ENCODE measurements at places on chromosomes 2 and 18.

DNA sequence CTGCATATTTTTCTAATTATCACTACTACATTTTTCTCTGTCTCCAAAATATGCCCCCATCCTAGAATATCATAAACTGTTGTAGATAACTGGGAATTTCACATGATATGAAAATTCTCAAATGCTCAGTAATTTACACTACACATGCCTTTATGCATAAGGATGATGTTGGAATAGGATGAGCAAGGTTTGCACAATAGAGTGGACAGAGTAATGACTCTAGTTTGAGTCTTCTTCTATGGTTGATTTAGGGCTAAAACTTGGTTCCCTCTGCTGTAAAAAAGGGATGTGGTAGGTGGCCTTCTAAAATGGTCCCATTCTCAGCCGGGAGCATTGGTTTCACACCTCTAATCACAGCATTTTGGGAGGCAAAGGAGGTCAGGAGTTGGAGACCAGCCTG is 129.9 kb downstream of the BCL11A start:
- no peak for DNase-seq

DNA sequence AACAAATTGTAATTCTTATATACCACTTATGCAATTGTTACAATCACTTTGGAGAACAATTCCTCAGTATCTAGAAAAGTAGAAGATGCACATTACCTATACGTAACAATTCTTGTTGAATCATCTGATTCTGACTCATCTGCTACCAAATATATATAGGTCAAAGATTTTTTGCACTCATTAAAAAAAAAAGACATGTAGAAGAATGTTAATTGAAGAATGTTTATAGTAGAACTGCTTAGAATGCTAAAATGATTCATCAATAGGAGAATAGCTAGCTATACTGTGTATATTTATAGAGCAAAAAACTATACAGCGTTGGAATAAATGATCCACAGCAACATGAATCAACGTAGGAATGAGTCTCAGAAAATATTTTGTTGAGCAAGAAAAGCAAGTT is 29.5 kb upstream of the STAT1 start:
- no peak for DNase-seq

DNA sequence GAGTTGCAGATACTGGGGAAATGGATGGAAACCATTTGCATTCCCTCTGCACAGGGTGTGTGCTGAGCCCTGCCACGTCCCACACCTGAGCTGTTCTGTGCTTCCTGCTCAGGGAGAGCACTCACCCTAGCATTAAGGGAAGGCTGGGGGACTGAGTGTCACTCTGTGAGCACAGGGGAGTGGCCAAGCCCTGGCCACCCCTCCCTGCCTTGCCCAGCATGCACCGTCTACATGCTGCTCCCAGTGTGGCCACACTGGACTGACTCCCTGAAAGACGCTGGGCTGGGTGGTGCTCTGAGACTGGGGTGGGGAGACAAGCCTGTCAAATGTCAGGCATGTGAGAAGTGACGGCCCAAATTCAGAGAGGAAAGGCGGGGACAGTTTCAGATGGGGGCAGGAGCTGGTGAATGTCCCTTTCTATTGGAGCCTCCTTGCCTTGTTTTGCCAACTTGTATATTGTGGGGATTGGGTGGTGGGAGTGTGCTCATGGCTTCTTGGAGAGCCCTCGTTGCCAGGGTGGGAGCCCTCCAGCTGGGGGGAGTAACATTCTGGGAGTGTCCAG is 298.4 kb upstream of the HS6ST1 start:
- DNase-seq, result no peak

DNA sequence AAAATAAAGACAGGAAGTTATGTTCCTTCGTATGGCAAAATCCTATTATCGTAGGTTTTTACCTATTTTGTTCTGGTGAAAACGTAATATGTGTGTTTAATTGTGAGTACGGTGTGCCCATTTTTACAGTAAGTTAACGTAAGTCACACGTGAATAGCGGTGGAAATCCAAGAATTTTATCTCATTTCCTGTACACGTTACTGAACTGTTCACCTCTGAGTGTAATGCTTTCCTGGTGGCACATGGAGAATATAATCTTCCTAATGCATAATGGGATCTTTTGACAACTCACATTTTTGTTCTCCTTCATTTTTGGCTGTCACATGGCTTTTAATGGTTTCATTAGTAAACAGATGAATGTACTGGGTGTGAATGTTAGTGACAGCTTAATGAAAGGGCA is 28.2 kb downstream of the BCL2L11 start:
- no peak for DNase-seq

DNA sequence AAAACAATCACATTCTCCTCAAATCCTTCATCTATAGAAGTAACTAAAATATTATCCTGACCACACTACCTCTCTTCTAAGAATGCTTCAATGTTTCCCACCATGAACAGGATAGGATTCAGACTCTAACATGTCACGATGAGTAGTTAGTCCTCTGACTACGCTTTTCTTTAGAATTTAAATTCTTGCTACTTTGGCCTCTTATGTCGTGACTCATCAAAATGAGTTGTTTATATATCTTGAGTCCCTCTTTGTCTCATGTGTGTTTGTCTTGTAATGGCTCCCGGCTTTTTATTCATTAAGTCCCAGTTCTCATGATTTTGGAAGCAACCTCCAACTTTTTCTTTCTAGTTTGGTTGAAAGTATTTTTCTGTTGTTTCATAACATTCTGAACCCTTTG is 1289.2 kb downstream of the DSC3 start:
- no peak for DNase-seq

GRCh38 chr2:174600349-174600748 is 2.7 kb upstream of the WIPF1 start:
- no peak for DNase-seq

GRCh38 chr2:105080461-105080860 is 42.6 kb downstream of the MRPS9 start:
- DNase-seq, result no peak

- no peak for DNase-seq
These were observed 954 bp downstream of the CCNT2 start for GRCh38 chr2:134919341-134920210.

DNA sequence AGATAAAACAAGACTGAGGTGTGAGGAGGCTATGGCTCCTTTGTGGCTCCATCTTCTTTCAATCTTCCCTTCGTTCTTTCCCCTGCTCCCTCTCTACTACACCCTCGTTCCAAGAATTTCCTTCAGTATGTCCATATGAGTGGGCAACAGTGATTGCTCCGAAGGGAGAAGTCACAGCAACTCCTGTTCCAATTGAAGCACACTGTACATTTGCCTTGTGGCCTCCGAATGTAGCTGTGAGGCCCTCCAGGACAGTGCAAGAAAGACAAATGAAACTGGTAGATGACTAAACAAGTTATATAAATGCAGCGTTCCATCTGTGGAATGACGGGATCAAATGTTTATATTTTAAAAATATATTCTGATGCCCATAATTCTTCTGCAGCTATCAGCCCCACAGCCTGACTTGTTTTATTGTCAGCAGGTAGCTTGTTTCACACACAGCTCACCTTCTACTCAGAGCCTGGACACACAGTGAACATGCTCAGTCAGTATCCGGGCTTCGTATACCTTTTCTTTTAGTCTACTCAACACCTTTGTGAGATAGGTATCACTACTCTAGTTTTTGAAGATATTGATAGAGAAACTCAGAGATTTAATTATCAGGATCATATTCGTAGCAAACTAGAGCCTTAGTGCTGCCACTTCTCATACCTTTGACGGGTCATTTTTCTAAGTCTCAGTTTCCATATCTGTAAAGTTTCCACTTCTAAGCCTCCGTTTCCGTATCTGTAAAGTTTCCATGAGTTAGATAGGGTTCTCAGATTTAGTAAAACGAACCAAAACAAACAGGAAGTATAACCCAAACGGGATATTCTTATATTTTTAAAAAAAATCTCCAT is 216.7 kb upstream of the STON1 start:
- no peak for DNase-seq

- DNase-seq, result no peak
These were observed 2.5 kb upstream of the OSR1 start for GRCh38 chr2:19360966-19361321.

DNA sequence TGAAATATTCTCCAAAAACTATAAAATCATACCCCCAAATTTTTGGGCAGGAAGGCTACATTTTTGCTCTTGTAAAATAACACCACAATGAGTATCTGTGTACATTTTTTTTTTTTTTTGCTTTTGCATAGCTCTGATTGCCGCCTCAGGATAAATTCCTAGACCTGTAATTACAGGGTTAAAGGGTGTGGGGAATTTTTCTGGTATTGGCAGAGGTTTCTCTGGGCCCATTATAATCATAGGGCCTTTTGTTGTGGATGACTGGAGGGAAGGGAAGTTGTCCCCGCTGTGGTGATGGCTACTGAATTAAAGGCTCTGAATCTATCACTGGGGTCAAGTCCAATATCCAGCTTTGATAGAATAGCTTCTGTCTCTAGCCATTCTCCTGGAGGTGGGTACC is 26.6 kb downstream of the CCDC195 start:
- DNase-seq, result no peak

- peak; percentile 44 for DNase-seq
These were observed 36.9 kb upstream of the NT5C1B start for GRCh38 chr2:18626256-18626668.

DNA sequence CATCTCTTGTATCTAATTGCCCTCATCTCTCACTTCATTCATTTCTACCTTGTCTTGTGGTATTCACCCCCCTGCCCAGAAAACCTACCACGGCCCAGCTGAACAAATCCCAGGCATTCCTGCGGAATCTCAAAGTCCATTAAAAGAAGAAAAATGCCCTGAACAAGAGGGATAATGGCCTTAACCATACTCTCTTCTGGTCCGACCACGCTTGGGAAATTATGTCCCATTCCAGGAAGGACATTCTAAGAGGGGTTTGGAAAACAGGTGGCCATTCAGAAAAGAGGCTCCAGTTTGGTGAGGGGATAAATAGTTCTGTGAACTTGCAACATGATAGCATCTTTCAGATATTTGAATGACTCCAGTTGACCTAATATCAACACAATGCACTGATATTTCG is 349.9 kb upstream of the ZNF521 start:
- no peak for DNase-seq

GRCh38 chr18:9507565-9508088 is 32.3 kb downstream of the RALBP1 start:
- no peak for DNase-seq

DNA sequence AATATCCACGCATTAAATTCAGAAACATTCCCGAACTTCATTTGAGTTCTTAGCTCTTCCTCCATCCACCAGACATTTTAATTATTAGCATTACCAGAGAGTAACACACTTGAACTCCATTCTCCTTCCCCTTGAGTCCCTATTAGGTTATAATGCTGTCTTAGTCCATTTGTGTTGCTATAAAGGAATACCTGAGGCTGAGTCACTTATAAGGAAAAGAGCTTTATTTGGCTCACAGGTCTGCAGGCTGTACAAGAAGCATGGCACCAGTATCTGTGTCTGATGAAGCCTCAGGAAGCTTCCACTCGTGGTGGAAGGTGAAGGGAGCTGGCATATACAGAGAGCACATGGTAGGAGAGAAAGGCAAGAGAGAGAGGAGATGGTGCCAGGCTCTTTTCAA is 25.4 kb downstream of the TBC1D8 start:
- no peak for DNase-seq

DNA sequence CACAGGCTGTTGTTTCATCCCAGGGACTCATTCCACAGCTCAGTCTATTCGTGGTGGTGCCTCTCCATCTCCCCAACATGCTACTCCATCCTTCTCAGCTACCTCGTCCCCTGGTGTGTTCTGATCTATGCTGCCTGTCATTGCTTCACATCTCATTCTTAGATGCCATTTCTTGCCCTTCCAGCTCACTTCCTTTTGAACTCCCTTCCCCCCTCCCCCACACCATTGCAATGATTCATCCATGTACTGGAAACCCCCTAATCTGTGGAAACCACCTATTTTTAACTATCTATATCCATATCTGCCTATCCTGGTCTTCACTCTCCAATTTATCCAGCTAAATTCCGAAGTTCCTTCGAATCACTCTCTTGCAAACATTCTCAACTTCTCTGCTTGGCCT is 65.7 kb upstream of the PARD3B start:
- peak; percentile 12 for DNase-seq

DNA sequence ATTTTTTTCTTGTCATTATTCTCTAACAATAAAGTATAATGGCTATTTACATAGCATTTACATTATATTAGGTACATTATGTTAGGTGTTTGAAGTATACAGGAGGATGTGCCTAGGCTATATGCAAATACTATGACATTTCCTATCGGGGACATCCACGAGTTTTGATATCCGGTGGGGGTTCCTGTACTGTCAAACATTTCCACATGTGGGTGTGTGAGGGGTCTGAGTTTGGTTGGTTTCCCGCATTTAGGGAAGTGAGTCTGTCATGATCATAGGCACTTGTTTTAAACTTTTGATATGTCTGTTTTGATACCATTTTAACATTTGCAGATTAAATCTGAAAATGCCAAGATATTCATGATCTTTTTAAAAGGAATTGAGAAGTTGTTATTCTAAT is 76.0 kb downstream of the CEP192 start:
- DNase-seq, result no peak

GRCh38 chr2:5766056-5766455 is 73.9 kb downstream of the SOX11 start:
- DNase-seq, result no peak

- no peak for DNase-seq
These were observed 843.6 kb downstream of the SUCLG1 start for GRCh38 chr2:83615511-83615910.

GRCh38 chr2:81327911-81328310 is 1023.4 kb upstream of the LRRTM1 start:
- no peak for DNase-seq

- DNase-seq, result no peak
These were observed 38.3 kb downstream of the APLF start for GRCh38 chr2:68505603-68506159.

- no peak for DNase-seq
These were observed 45.4 kb downstream of the MCFD2 start for GRCh38 chr2:46870051-46870839.

GRCh38 chr2:219707496-219708285 is 80.3 kb downstream of the SLC4A3 start:
- DNase-seq, result peak; percentile 54

DNA sequence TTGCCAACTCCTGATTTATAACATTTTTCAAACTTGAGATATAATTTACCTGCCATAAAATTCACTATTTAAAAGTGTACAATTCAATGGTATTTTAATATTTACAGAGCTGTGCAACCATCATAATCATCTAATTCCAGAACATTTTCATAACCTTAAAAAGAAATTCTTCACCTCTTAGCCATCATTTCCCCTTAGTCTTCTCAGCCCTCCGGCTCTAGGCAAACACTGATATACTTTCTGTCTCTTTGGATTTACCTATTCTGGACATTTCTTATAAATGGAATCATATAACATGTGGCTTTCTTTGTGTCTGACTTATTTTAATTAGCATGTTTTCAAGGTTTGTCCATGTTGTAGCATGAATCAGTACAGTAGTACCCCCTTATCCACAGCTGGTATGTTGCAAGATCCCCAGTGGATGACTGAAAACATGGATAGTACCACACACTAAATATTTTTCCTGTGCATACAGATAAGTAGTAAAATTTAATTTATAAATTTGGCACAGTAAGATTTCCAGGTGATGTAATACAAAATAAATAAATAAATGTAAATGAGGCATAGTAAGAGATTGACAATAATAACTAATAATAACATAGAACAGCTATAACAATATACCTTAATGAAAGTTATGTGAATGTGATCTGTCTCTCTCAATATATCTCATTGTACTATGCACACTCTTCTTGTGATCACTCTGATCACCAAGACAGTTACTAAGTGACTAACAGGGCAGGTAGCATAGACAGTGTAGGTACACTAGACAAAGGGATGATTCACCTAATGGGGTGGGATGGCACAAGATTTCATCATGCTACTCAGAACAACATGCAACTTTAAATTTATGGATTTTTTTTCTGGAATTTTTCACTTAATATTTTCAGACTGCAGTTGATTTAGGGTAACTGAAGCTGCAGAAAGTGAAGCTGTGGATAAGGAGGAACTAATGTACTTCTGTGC is 73.1 kb downstream of the RAB3GAP1 start:
- DNase-seq, result no peak

All from HTR-8/SVneo (cell line).